Activated T-cell treated with anti-CD3 and anti-CD28 coated beads, Interleukin-2, amount 50 U/mL, for 1 hour (primary cell): ENCODE measurements at places on chromosomes 16 and 17.
A peak's percentile ranks its signal among the peaks of the same experiment; 100 is the strongest.

DNA sequence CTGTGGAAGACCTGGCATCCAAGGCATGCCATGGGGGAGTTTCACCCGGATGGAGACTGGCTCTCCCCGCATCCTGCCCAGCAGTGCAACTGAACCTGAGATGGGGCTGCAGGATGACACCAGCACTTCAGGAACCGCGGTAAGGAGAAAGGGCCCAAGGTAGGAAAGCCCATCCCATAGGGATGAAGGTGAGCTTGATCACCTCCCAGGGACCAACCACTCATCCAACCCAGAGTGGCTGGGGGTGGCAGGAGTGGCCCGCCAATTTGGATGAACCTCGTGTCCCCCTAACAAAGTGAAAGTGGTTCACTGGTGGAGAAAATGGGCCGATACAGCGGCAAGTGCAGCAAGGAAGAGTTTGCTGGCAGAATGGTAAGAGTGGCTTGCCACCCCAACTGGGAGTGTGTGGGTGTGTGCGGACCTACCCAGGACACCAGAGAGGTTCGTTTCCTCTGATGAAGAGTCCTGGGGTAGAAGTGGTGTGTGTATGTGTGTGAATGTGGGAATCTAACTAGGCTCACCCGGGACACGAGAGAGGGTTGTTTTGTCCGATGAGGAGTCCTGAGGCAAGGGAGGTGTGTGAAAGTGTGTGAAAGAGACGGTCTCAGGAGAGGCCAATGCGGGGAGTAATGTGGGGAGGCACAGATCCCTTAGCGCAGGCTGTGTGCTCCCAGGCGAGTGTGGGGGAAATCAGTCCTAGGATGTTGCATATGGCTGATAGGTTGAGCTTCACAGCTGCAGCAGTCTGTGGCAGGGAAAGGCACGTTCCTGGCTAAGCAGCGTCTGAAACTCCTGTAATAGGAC, 22.6 kb downstream of the ACSM1 start:
- DNase-seq = peak; percentile 17

DNA sequence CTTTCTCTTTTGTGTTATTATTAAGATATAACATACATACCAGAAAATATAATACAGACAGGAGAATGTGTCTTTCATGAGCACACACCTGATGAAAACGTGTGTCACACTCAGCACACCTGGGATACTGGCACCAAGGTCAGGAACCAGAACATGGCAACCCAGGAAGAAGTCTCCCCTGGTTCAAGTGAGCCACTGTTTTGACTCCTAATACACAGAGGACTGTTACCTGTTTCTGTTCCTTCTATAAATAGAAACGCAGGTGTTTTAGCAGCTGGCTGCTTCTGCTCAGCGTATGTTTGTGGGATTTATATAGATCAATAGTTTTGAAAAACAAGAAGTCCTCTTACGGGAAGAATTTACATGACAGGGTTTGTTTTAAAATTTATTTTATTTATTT, 3.5 kb downstream of the SEC14L1 start:
- no peak for DNase-seq

- no peak for DNase-seq
These were observed 19.7 kb upstream of the GUCY2D start for GRCh38 chr17:7982666-7983065.

- no peak for DNase-seq
These were observed 10.7 kb downstream of the CACNA1H start for GRCh38 chr16:1163567-1164055.

DNA sequence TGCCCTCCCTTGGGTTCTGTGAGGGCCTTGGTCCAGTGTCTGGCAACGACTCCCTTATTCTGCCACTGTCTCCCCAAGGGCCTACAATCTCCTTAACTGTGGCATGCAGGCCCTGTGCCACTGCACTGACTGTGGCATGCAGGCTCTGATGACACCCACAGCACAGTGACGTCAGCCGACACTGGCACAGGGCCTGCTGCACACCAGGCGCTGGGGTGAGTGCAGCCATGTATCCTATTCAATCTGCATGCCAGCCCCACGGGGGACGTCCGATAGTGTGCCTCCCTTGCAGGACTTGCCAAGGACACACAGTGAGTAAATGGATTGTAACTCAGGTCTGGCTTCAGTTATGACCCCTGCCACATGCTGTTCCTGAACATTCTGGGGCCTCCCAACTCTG, 39.8 kb upstream of the RASD1 start:
- no peak for DNase-seq

DNA sequence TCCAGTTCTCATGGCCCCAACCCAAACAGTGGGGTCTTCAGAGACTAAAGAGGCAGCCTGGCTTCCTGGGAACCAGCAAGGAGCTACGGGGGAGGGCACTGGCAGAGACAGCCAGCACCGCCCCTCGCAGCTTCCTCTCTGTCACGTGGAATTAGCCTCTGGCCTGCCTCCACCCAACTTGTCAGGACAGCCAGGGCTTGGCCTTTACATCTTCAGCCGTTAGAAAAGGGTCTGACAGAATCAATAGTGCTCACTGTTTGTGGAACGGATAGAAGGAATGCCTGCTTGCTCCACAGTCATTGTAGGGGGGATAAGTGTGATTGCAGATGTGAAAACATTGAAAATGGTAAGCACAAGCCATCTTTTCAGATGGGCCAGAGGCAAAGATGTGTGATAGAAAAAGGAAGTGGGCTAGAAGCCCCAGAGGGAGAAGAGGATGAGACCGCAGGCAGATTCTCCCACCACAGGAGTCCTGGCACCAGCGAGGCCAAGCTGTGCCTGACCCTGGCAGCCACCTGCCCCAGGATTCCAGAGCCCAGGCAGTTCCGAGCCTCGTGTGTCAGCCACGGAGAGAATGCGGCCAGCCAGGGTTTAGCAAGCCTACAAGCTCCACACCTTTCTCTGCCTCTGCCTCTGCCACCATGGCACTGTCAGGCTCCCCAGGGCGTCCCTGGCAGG, 18.6 kb downstream of the GRIN2C start:
- DNase-seq = no peak

DNA sequence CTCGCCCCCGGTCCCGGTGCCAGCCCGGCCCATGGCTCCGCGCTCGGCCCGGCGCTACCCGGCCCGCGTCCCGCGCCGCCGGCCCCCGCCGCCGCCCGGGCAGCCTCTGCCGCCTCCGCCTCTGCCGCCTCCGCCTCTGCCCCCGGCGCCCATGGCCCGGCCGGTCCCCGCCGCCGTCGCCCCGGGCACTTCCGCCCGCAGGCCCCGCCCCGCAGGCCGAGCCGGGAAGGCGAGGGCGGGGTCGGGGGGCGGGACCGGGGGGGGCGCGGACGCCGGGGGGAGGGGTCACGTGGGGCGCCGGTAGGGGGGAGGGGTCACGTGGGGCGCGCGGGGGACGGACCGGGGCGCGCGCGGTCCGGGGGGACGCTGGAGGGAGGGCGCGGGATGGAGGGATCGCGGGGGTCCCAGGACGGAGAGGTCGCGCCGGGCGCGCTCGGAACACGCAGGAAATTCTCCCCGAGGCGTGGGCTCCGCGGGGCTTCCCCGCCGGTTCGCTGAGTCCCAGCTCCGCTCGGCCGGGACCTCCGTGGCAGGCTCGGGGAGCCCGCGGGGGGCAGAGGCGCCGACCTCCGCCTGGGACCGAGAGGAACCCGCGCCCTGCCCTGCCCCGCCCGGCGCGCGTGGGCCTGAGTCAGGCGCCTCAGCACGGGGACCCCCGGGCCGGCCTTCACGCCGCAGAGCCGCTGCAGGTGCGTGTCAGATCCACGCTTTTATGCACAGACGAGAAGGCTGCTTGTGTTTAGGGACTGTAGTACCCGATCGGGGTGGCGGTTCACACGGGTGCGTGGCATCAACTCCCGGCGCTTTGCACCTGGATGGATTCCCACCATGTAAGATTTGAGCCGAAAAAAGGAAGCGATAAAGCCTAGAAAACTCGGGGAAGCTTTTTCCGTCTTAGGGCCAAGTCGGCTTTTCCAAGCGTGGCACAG, at the start of gene PGAP6:
Gene PGAP6, minus strand, starts transcription at position 190 of the 929 bp plus-strand sequence. Its CDS starts 157 bp downstream, at position 33.
- DNase-seq = peak; percentile 71

DNA sequence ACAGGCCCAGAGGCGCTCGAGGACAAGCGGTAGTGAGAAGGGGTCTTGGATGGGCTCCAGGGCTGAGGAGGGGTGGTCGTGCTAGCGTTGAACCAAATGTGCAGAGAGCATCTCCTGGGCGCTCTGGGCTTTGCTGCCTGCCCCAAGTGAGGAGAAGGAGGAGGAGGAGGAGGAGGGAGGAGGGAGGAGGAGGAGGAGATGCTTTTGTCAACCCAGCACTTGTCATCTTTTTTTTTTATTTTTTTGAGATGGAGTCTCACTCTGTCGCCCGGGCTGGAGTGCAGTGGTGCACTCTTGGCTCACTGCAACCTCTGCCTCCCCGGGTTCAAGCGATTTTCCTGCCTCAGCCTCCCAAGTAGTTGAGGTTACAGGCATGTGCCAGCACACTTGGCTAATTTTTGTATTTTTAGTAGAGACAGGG, 59.8 kb downstream of the PGS1 start:
- DNase-seq = no peak

- no peak for DNase-seq
These were observed 45.5 kb downstream of the PRKCA start for GRCh38 chr17:66347661-66348514.

GRCh38 chr16:88375996-88376834, 6.5 kb upstream of the ZNF469 start:
- DNase-seq = no peak

- peak; percentile 51 for DNase-seq
These were observed 56.7 kb downstream of the PLXDC1 start for GRCh38 chr17:39094607-39095308.

GRCh38 chr17:16919663-16920627, 52.0 kb downstream of the TNFRSF13B start:
- DNase-seq = no peak

DNA sequence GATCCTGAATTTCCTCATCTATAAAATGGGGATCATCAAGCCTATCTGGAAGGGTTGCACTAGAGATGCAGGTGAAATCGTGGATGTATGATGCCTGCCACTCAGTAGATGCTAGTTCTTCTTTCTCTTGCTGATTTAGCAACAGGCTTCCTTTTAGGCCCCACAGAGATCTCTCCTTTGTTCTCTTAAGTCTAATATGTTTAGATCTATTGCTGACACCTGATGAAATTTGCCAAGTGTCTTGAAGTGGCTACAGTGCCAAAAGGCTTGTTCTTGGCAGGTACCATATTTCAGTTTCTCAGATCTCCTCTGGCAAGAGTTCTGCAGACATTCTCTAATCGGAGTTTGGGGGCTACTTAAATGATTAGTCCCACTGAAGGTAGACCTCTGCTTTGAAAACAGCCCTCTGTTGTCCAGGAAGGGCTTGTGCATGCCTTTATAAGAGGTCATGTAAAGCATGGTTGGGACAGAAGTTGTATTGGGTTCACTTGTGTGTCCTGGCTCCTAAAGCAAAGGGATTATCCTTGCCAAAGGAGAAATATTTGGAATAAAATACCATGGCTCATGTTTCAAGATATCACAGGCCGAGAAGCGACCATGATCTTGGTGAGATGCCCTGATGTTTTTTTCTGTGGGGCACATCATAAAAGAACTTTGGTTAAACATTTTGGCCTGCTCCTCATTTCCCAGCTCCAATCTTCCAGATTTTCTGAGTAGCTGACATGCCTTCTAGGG, 234.0 kb downstream of the MSI2 start:
- DNase-seq = no peak

GRCh38 chr16:29117631-29118030, 132.8 kb downstream of the LAT start:
- DNase-seq = no peak

- no peak for DNase-seq
These were observed 50.0 kb downstream of the CNOT1 start for GRCh38 chr16:58579587-58579986.

DNA sequence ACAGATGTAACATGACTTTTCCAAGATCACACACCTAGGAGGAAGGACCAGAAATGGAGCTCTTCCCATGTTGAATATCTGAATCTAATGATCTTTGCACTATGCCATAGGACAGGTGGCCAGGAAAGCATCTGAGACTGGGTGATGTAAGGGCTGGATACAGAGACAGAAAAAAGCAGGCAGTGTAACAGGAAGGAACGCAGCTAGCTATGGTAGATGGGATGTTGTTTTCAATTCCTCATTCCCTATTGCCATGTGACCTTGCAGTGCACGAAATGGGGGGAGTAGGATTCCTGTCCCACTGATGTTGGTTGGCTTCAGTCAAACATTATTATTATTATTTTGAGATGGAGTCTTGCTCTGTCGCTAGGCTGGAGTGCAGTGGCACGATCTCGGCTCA, 3.7 kb upstream of the NPIPB15 start:
- no peak for DNase-seq

DNA sequence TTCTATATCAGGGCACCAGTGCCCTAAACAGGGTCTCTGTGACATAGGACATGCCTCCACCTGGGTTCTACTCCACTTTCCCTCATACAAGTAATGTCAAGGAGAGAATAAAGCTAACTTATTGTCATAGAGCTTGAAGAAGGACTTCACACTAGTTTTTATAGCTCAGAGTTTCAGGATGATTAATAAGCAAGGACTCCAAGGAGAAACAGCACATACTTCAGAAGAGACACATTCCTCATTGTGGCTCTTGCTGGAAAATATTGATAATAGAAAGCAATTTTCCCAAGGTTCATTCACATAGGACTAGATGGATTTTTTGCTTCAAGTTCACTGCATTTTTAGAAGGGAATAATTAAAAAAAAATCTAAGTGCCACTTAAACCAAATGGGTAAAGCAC, 133.3 kb downstream of the CA10 start:
- no peak for DNase-seq

GRCh38 chr16:54933281-54934011, 2.8 kb downstream of the IRX5 start:
- DNase-seq = no peak

DNA sequence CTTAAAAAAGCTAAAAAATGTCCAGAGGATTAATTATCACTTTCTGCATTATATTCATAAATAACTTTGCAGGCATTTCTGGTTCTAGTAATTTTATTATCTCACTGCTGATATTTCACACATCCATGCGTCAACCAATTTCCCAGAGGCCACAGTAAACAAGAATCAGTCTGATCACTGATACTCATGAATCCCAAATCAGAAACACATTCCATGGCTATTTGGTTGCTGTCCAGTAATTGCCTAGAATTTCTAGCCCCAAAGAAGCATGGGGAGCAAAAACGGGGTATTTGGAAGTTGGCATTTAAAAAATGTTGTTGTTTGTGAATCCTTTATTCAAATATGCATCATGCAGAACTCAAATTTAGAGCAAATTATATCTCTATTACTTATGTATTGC, 244.8 kb downstream of the CDH8 start:
- DNase-seq = no peak

DNA sequence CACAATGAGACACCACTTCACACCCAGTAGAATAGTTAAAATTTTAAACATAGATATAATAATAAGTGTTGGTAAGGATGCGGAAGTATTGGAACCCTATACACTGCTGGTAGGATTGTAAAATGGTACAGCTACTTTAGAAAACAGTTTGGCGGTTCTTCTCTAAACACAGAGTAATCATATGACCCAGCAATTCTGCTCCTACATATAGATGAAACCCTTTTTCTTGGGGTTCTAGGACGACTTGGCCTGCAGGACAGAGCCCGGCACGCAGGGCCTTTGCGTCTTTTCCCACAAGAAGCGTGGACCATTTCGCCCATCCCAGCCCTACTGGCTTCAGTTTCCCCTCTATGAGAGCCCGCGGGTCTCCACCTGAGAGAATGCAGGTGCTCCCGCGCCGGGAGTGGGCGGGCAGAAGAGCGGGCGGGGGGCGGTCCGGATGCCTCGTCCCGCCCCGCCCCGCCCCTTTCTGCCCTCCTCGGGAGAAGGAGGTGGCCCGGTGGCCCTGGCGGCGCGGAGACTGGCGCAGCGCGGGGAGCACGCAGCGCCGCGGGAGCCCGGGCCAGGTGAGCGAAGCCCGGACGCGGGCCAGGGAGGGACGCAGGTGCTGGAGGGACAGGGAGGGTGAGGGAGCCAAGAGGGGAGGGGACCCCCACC, at the start of gene SDR42E2:
Gene SDR42E2, plus strand, starts transcription at position 508 of the 657 bp plus-strand sequence. CDS start 3,077 bp downstream, outside the sequence.
- peak; percentile 64 for DNase-seq

GRCh38 chr17:72234985-72235384, 114.2 kb downstream of the SOX9 start:
- no peak for DNase-seq
